ENCODE measurements at places on chromosomes 7 and 10. TPM values are rescaled to one million over a fixed set of nuclear protein-coding genes. Genes with fewer than 3 reads are reported as not detected.

The LEP gene
- total RNA-seq: not detected

The FXYD4 gene
- total RNA-seq: not detected

The TMEM72 gene
- total RNA-seq: not detected

The REEP3 gene
- total RNA-seq: 21.6 TPM

The TEX47 gene
- not detected for total RNA-seq

The LRRN3 gene
- 26.1 TPM for total RNA-seq

The ARMC3 gene
- not detected for total RNA-seq

The TMEM130 gene
- total RNA-seq: 3.3 TPM

The SLC25A28 gene
- 9.2 TPM for total RNA-seq

DNA sequence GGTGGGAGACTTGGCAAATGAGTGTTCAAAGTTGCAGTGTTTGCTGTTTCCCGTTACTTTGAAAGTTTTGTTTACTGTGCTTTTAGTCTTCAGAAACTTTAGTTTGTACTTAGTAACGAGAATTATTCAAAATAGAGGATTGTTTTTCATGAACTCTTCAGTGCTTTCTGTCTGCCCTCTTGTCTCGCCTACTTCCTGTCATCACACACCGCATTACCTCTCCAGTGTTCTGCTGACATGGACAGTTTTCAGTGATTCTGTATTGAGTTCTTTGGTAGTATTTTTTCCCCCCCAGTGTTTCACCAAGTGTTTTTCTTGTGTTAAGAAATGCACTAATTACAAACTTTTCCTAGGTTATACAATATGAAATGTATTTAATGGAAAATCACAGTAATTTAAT is 207.0 kb downstream of the MLLT10 start:
- no peak for DNase-seq

DNA sequence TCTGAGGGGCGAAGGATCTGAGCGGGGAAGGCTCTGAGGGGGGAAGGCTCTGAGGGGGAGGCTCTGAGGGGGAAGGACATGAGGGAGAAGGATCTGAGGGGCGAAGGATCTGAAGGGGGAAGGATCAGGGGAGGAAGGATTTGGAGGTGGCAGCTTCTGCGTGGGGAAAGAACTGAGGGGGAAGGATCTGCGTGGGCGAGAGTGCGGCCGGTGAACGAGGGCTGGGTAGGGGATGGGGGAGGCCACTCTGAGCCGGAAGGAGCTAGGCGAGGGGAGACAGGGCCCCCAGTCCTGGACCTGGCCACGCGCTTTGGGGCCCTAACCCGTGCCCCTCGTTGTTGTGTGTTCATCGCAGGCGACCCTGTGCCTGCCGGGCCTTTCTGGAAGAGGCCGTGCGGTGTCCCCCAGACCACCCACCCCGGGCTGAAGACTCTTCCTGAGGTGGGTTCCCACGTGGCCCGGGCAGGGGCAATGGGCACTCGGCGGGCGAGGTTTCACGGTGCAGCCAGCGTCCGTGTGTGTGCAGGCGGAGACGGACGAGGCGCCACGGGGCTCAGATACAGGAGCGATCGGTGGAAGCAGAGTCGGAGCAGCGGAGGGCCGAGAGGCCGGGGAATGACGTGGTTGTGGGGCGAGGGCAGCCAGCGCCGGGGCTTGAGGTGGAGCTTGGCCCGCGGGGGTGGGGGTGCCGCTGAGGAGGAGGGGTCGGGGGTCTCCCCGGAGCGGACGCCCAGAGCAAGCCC is 2.0 kb downstream of the CALY start:
- peak; percentile 30 for DNase-seq

DNA sequence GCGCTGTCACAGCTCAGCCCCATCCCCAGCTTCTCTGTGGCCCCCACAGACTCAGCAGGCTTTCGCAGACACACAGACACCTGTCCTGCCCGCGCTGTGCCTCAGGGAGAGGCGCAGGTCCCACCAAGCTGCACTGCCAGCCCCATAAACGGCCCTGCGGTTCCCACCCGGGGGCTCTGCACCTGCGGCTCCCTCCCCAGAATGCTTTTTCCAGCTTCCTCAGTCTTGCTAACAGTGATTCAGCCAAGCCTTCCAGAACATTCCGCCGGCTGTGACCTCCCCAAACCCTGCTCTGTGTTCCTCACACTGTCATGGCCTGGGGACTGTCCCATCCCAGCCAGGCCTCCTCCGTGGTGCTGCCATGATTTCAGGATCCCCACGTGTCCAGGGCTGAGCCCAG is 27.8 kb upstream of the TNRC18 start:
- no peak for DNase-seq

DNA sequence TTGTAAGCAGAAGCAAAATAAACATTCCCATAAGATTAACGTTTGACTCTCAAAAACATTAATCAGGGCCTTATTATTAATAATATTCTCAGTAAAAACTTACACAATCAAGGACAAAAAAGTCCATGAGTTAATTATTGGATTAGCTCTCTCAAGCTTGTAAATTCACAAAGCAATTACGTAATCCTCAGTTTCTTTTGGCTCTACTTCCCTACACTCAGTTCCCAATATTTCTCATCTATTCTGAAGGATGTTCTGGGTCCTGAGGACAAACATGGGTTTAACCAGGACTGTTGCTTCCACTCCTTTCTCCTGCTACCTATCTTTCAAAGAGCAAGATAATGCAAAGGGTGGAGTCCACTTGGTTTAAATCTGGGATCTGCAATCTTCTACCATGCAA is 15.1 kb downstream of the FBXL13 start:
- DNase-seq: no peak

DNA sequence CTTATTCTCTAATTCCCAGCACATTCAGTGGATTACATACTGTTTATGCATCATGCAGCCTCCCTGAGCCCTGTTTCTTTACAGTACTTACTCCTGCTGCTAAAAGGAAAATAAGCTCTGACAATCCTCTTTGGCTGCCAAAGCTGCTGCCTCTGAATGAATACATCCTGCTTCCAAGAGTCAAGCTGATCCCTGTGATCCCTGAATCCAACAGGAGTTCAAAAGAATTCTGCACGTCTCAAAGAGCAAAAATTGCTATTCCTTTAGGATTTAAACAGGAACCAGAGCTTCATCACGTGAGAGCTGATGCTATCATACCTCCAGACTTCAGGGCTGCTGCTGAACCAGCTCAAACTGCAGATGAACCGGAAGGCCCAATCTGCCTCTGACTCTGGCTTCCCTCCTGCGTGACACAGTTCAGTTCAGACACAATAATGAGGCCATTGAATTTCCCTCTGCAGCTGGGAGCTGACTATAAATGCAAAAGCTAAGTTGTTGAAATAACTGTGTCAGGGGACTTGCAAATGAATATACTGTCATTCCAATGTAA is 851.0 kb upstream of the PHF14 start:
- no peak for DNase-seq

DNA sequence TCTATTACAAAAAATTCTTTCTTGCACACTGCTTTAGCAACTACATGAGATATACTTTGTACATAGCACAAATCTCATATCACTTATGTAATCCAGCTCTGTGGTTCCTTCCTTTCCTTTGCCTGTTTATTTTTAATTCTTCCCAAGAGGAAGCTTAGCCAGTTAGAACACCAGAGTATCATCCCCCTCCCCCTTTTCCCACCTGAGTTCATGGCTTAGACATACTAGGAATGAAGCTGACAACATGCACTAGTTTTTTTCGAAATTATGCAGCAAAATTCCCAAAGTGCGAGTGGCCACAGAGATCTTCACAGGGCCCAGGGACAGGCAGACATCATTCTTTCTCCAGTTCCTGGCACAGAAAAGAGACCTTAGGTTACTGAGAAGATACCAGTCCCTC is 17.8 kb downstream of the CAV1 start:
- DNase-seq: peak; percentile 42

DNA sequence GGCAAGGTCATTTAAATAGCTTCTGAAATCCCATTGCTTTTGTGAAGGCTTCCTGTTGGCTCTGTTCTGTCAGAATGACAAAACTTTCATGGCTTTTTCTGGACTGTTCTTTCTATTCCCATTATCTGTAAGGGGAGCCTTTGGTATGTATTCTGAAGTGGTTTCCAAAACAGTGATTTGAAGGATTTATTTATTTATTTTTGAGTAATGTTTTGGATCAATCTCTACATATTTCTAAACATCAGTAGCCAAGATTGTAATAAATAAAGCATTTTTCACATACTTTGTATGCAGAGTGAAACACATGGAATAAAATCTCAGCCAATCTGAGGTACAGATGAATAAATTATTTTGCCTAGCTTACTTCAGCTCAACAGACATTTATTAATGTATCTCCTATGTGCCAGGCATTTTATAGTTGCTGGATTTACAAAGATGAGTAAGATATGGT is 121.1 kb downstream of the BBS9 start:
- DNase-seq: no peak

DNA sequence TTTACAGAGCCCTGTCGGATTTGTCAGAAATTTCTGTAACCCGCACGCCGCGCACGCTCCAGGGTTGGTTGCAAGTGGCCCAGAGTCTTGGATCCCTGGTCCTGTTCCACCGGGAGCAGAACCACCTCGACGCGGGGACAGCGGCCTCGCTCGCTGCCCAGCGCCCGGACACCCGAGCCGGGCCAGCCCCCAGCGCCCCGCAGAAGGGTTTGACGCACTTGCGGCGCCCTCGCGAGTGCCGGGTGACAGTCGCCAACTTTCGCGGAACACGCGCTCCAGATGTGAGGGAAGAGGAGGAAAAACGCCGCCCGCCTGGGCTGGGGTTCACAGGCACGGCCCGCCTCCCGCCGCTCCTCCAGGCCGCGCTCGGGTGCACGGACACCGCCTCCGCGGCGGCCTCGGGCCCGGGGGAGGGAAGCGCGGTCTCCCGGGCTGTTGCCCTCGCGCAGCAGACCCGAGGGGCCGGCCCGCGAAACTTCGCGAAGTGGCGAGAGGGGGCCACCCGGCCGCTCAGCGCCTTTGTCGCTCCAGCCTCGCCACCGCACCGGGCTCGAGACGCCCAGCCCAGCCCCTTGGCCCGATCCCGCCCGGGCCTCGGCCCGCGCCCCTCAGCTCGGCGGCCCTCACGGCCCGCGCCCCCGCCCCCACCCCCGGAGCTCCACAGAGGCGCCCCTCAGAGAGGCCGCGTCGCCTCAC is 514 bp downstream of the RNF216 start:
- DNase-seq: peak; percentile 51

GRCh38 chr7:96067321-96067720 is 254.6 kb downstream of the SLC25A13 start:
- DNase-seq: no peak

GRCh38 chr7:42269161-42269560 is 32.2 kb upstream of the GLI3 start:
- no peak for DNase-seq

DNA sequence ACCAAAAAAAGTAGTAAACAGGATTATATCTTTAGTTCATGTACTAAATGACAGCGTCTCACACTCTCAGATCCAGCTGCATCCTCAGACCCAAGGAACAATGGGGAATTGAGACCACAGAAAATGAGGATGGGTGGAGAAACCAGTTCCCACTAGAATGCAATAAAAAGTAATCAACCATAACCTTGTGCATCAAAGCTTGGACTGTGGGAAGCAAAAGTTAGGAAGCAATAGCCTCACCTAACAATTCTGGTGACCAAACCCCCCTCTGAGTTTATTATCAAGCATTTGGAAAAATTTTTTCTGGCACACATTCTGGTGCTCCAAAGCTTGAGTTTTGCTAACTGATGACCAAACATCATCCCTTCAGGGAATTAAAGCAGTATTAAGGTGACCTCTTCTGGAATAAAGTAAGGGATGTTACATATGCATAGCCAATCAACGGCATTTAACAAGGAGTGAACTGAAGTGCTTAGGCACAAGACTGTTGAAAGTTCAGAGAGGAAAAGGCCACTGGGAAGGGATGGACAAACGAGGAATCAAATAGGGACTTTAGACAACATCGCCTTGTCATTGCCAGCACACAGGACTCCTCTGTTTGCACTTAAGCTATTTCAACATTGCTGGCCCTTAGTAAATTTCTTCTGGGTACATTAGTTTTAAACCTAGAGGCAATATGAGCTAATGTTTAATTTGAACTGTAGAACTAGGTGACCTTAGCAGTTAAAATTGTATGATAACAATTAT is 1.2 kb upstream of the MAT1A start:
- DNase-seq: no peak

GRCh38 chr10:5018134-5018533 is 14.5 kb upstream of the AKR1C2 start:
- DNase-seq: no peak

GRCh38 chr7:46671108-46671769 is 750.2 kb upstream of the IGFBP3 start:
- DNase-seq: no peak

DNA sequence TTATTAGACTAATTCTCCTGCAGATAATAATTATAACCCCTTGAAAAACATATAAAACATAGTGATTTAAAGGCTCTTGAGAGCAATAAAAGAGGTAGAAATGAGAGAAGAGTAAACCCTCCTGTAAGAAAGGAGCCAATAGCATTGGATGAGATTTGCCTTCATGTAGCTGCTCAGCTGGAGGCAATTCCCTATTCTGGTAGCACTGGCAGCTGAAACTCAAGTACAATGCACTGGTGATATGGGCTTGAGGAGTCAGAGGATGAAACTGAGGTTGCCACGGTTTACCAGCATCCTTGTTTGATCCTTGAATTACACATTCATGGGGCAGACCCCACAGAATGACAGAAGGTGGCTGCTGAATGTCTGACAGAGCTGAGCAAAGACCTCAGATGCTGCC is 76.4 kb downstream of the CTTNBP2 start:
- no peak for DNase-seq

GRCh38 chr10:104328646-104328895 is 9.7 kb downstream of the ITPRIP start:
- no peak for DNase-seq

GRCh38 chr10:107275806-107276205 is 111.3 kb upstream of the SORCS1 start:
- DNase-seq: no peak

GRCh38 chr10:127048630-127049029 is 143.4 kb downstream of the DOCK1 start:
- no peak for DNase-seq

- DNase-seq: no peak
Measured at GRCh38 chr10:110456523-110457091, 41.1 kb upstream of the DUSP5 start.
